ENCODE measurements at places on chromosomes 12 and 14.

DNA sequence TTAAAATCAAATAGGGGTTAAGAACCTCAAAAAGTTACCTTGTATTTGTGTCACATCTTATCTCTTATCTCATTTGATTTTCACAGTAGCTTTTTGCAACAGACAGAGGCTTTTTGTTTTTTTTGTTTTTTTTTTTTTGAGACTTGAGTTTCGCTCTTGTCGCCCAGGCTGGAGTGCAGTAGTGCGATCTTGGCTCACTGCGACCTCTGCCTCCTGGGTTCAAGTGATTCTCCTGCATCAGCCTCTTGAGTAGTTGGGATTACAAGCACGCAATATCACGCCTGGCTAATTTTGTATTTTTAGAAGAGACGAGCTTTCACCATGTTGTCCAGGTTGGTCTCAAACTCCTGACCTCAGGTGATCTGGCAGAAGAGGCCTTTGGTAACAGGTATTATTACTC, 25.7 kb downstream of the RDH12 start:
- no peak overlapping the region for H3K27ac ChIP-seq
- DNase-seq = no peak
- H3K4me1 ChIP-seq = peaks cover 5% of the 10 kb centered on the region
- peaks cover 37% of the 10 kb centered on the region for H3K27me3 ChIP-seq
- no peaks in the 10 kb centered on the region for H3K36me3 ChIP-seq

- peak overlapping the region; percentile 97 for H3K4me3 ChIP-seq
- peaks cover 11% of the 10 kb centered on the region for H3K4me1 ChIP-seq
- no peak for DNase-seq
- H3K36me3 ChIP-seq = no peaks in the 10 kb centered on the region
- no peaks in the 10 kb centered on the region for H3K27me3 ChIP-seq
These were observed 739 bp upstream of the SPATA7 start for GRCh38 chr14:88384718-88385117.

DNA sequence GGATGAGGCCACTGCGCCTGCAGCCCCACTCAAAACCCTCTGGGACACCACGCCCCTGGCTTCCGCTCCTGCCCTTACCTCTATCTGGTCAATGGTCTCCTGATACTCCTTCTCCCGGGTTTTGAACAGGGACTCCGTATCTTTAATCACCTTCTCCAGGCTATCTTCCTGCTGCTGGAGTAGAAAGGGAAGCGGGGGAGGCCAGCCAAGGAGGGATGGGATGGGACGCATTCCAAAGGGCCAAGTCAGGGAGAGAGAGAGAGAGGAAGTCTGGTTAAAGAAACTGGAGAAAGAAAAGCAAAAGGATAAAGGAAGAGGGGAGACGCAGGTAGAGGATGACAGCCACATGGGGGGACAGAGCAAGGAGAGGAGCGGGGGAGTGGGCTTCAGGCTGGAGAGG, 7.9 kb downstream of the IFFO1 start:
- no peak overlapping the region for H3K27ac ChIP-seq
- H3K4me3 ChIP-seq = no peak overlapping the region
- DNase-seq = no peak
- peaks cover 16% of the 10 kb centered on the region for H3K36me3 ChIP-seq

GRCh38 chr12:24845615-24846014, 103.3 kb downstream of the BCAT1 start:
- H3K36me3 ChIP-seq = peaks cover 1% of the 10 kb centered on the region
- no peak for DNase-seq
- H3K4me3 ChIP-seq = no peak overlapping the region

DNA sequence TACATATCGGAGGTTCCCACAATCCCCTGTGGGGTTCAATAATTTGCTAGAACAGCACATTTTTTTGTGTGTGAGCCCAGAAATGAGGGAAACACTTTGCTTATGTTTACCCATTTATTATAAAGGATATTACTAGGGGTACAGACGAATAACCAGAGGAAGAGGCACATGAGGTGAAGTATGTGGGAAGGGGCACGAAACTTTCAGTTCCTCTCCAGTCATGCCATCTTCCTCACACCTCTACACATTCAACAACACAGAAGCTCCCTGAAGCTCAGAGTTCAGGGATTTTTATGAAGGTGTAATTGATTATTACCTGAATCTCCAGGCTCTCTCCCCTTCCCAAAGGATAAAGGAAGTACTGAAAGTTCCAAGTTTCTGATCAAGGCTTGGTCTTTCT, 30.2 kb upstream of the DYRK2 start:
- H3K27me3 ChIP-seq = no peaks in the 10 kb centered on the region
- DNase-seq = no peak
- no peak overlapping the region for H3K27ac ChIP-seq
- H3K36me3 ChIP-seq = no peaks in the 10 kb centered on the region

- H3K4me3 ChIP-seq = no peak overlapping the region
- DNase-seq = no peak
- H3K27me3 ChIP-seq = no peaks in the 10 kb centered on the region
- no peaks in the 10 kb centered on the region for H3K36me3 ChIP-seq
- no peak overlapping the region for H3K27ac ChIP-seq
- no peaks in the 10 kb centered on the region for H3K4me1 ChIP-seq
These were observed 18.6 kb downstream of the HSD17B6 start for GRCh38 chr12:56781726-56782125.

DNA sequence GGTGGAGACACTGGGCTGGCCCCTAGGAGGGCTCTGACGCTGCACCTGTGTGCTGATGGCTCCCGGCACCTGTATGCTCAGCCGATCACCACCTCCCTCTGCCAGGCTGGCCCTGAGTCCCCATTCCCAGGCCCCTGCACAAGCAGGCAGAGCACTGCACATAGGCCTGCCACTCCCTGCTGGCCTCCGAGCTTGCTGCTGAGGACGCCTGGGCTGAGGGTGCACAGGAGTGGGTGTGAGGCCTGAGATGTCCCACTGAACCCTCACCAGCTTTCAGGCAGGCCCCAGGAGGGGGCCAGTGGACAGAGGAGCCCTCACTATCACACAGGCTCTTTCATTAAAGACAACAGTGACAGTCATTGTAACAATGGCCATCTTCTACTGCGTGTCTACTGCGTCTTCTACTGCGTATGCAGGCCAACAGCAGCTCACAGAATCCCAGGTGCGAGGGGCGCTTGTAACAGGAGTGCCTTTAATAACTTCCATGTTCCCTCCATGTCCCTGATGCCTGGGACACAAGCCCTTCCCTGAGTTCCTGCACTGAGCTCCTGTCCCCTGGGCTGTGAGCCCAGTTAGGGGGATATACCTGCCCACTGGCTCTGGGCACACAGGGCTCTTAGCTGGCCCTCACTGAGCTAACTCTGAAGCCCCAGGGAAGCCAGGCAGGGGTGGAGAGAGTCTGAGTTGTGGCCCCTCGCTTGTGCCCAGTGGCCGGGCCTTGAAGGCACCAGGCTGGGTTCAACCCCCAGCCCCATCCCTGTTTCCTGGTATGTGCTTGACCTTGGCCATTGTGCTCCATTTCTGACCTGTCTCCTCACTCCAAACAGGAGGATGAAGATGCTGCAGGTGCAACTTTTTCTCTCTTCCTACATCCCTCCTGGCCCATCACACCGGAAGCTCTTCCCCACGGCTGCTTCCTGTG, 71.3 kb downstream of the PRIMA1 start:
- H3K36me3 ChIP-seq = no peaks in the 10 kb centered on the region
- no peak overlapping the region for H3K4me3 ChIP-seq
- no peaks in the 10 kb centered on the region for H3K4me1 ChIP-seq
- no peaks in the 10 kb centered on the region for H3K27me3 ChIP-seq
- no peak for DNase-seq
- no peak overlapping the region for H3K27ac ChIP-seq

GRCh38 chr12:79351251-79351650, 339.5 kb downstream of the PAWR start:
- no peaks in the 10 kb centered on the region for H3K4me1 ChIP-seq
- no peak overlapping the region for H3K4me3 ChIP-seq
- H3K27me3 ChIP-seq = peaks cover 5% of the 10 kb centered on the region
- no peaks in the 10 kb centered on the region for H3K36me3 ChIP-seq

DNA sequence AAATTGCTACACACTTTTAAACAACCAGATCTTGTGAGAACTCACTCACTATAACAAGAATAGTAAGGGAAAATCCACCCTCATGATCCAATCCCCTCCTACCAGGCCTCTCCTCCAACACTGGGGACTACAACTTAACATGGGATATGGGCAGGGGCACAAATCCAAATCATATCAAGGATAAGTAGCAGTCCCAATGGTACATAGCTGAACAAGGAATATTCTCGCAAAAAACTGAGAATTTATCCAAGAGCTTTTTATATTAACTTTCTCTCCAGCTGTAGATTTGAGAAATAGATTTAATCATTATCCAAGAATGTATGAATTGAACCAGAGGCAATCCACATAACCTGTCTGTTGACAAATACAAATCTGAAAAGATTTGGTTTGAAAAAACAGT, 185.2 kb downstream of the TMTC3 start:
- H3K27ac ChIP-seq = no peak overlapping the region
- H3K36me3 ChIP-seq = no peaks in the 10 kb centered on the region
- H3K4me1 ChIP-seq = no peaks in the 10 kb centered on the region
- H3K27me3 ChIP-seq = no peaks in the 10 kb centered on the region

DNA sequence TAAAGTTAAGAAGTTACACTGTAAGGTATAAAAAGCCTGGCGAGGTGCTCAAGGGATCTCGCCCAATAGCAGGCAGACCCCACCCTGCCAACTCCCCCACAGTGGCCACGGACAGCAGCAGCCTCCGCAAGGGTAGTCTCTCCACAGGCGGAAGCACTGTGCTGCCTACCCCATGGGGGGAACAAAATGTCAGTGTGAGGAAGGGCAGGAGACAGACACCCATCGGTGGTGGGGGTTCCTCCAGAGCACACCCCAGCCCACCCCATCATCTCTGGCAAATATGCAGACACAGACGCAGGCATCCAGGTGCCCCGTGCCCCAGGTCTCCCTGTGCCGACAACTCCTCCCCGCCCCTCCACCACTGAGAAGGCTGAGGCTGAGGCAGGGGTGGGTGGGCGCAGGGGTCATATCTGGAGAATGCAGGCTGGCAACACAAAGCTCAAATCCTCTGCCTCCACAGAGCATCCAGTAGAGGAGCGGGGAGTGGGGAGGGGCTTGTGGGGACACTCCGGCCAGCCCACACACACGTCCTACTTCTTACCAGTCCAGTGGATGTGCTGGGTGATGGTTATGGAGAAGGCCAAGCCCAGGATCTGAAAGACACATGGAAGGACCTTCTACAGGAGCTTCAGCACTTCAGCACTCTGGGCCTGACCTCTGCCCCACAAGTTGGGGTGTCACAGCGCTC, 68.3 kb upstream of the DDX11 start:
- no peaks in the 10 kb centered on the region for H3K36me3 ChIP-seq
- no peak overlapping the region for H3K4me3 ChIP-seq
- H3K27me3 ChIP-seq = no peaks in the 10 kb centered on the region
- H3K4me1 ChIP-seq = peaks cover 4% of the 10 kb centered on the region

DNA sequence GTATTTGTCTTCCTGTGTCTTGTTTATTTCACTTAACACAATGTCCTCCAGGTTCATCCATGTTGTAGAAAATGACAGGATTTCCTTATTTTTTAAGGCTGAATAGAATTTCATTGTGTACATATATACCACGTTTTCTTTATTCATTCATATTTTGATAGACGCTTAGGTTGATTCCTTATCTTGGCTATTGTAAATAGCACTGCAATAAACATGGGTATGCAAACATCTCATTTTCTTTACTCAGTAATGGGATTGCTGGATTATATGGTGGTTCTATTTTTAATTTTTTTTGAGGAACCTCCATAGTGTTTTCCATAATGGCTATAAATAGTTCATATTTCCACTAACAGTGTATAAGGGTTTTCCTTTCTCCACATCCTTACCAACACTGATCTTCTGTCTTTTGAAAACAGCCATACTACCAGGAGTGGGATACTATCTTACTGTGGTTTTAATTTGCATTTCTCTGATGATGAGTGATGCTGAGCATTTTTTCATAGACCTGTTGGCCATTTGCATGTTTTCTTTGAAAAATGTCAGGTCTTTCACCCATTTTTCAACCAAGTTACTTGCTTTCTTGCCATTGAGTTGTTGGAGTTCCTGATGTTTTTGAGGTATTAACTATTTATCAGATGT, 32.8 kb downstream of the DUSP16 start:
- H3K27me3 ChIP-seq = no peaks in the 10 kb centered on the region
- no peak for DNase-seq
- peaks cover 4% of the 10 kb centered on the region for H3K36me3 ChIP-seq

DNA sequence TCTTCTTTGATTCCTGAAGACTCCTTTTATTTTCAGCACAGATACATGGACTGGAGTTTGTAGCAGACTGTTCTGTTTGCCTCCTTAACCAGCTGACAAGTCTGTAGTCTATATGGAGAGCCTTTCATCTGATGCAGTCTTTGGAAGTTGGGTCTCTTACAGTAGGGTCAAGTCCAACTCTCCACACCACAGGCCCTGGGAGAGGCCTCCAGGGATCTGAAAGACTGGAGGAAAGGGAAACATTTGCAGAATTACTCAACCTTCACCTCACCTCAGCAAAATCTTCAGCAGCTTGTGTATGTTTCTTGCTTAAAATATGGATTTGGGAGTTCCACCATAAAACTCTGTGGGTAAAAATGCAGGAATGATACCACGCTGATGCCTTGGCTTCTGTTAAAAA, 188.4 kb downstream of the MSRB3 start:
- no peak overlapping the region for H3K27ac ChIP-seq
- no peaks in the 10 kb centered on the region for H3K36me3 ChIP-seq
- peaks cover 2% of the 10 kb centered on the region for H3K27me3 ChIP-seq
- H3K4me1 ChIP-seq = no peaks in the 10 kb centered on the region

DNA sequence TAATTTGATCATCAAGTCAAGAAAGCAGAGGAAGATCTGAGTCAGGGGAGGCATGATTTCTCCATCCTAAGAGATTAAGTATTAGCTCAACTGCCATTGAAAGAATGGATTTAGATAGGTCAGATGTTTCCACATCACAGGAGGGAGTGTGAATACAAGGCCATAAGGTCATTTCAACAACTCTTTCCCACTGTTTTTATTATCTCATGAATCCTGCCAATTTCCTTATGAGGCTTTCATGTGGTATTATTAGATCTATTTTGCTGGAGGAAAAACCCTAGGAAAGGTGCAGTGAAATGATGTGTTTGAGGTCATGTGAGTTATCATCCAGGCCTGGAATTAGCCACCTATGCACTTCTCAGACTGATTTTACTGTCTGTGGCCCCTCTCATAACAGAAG, 269.0 kb downstream of the NOVA1 start:
- DNase-seq = no peak
- H3K36me3 ChIP-seq = peaks cover 3% of the 10 kb centered on the region
- no peak overlapping the region for H3K4me3 ChIP-seq
- H3K4me1 ChIP-seq = no peaks in the 10 kb centered on the region
- no peak overlapping the region for H3K27ac ChIP-seq

DNA sequence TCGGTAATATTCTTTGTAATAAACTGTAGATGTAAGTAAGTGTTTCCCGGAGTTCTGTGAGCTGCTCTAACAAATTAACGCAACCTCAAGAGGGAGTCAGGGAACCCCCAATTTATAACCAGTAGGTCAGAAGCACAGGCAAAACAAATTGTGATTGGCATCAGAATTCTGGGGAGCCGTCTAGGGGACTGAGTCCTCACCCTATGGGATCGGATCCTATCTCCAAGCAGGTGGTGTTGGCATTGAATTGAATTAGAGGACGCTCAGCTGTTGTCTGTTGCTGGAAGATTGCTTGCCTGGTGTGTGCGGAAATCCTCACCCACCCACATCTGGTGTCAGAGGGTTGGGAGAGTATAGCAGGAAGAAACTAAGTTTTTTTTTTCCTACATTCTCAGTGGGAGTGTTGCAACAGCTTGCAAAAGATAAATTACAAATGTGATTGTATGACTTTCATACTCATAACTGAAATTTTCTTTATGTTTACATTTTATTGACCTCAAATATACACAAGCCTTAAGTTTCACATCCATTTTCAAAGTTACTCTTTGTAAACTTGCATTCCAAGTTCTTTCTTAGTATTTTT, 5.5 kb downstream of the TMEM52B start:
- DNase-seq = no peak
- no peaks in the 10 kb centered on the region for H3K36me3 ChIP-seq
- peaks cover 7% of the 10 kb centered on the region for H3K4me1 ChIP-seq
- no peak overlapping the region for H3K4me3 ChIP-seq
